ENCODE measurements at places on chromosomes 6 and 20.

DNA sequence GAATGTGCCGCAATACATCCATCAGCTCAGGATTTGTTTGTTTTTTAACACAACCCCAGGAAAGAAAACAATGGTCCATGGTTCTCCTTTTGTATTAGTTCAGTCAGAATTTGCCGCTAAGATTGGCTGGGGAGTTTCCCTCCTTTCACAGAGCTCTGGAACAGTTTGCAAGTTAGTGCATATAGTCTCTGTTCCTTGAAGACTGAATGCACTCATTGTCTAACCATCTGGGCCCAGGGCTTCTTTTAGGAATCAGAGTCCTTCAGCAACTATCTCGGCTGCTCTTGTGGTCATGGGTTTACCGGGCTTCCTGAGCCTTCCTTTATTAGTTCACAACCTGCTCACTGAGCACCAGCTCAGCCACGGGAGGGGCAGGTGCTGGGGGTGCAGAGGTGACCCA is 121.3 kb downstream of the SLC23A2 start:
- DNase-seq = no peak

GRCh38 chr6:32642720-32643106 is 5.5 kb downstream of the HLA-DQA1 start:
- no peak for DNase-seq

GRCh38 chr6:125919618-125920017 is 37.0 kb upstream of the HINT3 start:
- DNase-seq = no peak

DNA sequence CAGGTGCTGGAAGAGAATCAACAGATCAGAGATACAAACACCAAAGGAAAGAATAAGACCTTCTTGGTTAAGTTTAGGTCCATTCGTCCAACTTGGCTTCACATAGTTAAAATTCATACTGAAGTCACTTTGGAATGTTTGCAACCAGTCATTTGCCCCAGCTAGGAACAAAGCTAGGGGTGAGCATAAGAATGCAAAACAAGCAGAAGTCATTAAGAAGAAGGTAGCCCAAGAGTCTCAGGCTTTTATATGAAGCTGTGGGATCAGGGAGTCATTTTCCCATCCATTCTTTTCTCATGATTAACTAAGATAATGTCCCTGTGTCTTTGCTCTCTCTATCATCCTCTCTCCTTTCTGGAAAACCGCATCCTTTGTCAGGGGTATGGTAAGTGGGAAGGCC is 51.5 kb upstream of the TMEM170B start:
- no peak for DNase-seq

- no peak for DNase-seq
Observed at GRCh38 chr6:91864911-91865310, 1278.0 kb upstream of the MAP3K7 start.

GRCh38 chr6:88872962-88873361 is 90.5 kb downstream of the RNGTT start:
- DNase-seq = no peak

GRCh38 chr6:72182337-72183246 is 296.2 kb downstream of the RIMS1 start:
- DNase-seq = peak; percentile 1
